ENCODE measurements at places on chromosomes 16 and 17. TPM values are rescaled to one million over a fixed set of nuclear protein-coding genes. Genes with fewer than 3 reads are reported as not detected.

- no peaks in the 10 kb centered on the region for H3K36me3 ChIP-seq
- no peak overlapping the region for H3K27ac ChIP-seq
- no peaks in the 10 kb centered on the region for H3K27me3 ChIP-seq
- H3K4me3 ChIP-seq, result no peak overlapping the region
These were observed 141.4 kb upstream of the GSE1 start for GRCh38 chr16:85471469-85472431.

DNA sequence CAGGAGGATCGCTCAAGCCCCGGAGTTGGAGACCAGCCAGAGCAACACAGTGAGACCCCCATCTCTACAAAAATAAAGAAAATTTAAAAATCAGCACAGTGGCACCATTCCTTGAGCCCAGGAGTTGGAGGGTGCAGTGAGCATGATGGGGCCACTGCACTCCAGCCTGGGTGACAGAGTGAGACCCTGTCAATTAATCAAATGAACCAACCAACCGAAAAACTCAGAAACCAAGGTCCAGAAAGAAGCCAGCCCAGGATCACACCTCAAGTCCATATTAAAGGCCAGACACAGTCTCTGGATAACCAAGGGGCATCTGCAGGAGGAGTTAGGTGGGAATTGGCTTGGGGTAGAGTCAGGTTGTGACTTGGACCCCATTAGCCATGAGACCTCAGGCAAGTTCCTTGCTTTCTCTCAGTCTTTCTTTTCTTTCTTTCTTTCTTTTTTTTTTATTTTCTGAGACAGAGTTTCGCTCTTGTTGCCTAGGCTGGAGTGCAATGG is 2.4 kb downstream of the HSD17B1 start:
- no peak for DNase-seq
- H3K36me3 ChIP-seq, result no peaks in the 10 kb centered on the region
- peak overlapping the region; percentile 95 for H3K27ac ChIP-seq
- peak overlapping the region; percentile 58 for H3K4me3 ChIP-seq
- no peaks in the 10 kb centered on the region for H3K27me3 ChIP-seq
- H3K4me1 ChIP-seq, result peaks cover 17% of the 10 kb centered on the region

DNA sequence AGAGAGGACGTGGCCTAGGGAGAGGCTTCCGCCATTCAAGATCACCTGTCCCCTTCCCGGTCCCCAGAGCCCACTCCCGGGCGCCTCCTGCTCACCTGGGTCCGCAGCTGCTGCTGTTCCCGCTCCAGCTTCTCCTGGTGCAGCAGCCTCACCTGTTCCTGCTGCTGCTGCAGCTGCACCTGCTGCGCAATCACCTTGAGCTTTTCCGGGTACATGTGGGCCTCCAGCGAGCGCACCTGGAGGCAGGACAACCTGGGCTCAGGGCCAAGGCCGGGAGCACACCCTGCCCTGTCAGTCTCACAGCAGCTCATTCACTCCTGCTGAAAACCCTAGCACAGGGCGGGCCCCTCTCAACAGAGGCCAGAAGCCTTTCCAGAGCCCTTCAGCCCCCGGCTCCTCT is 12.5 kb downstream of the TFAP4 start:
- peaks cover 16% of the 10 kb centered on the region for H3K4me1 ChIP-seq
- no peaks in the 10 kb centered on the region for H3K27me3 ChIP-seq
- peak overlapping the region; percentile 62 for H3K27ac ChIP-seq
- H3K36me3 ChIP-seq, result no peaks in the 10 kb centered on the region

DNA sequence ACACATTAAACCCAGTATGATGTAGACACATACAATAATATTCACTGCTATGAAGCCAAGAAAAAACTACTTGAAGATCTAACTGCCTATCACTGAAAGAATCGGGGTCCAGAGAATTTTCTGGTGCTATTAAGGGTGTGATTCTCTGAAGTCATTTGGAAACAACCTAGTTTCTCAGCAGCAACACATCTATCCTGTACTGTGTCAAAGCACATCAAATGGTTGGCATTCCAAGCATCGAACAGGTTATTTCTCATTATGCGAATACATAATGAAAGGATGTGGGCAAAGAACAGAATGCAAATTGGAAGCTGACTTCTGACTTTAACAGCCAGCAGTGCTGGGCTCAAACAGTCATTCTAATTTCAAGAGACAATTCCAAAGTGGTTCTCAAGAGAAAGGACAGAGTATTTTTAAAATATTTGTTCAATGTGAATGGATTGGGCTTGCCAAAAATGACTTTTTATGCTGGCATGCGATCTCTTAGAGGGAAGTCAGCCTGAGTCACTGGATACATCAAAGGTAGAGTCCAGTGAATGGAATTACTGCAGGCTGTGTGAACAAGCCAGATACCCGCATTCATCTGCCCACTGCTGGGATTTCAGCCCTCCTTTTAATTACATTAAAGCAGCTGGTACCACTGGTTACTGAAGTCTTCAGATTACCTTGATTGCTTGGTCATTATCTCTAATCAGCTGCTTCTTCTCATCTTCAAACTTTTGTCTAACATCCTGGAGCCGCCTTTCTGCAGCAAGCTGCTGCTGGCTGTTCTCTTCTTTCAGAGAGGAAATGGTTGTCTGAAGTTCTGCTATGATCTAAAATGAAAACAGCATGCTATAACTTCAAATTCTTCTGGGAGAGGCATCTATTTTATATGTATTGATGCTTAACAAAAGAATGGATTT is 181.2 kb upstream of the AXIN2 start:
- H3K4me3 ChIP-seq, result no peak overlapping the region
- no peak overlapping the region for H3K27ac ChIP-seq
- DNase-seq, result no peak
- H3K4me1 ChIP-seq, result no peaks in the 10 kb centered on the region

DNA sequence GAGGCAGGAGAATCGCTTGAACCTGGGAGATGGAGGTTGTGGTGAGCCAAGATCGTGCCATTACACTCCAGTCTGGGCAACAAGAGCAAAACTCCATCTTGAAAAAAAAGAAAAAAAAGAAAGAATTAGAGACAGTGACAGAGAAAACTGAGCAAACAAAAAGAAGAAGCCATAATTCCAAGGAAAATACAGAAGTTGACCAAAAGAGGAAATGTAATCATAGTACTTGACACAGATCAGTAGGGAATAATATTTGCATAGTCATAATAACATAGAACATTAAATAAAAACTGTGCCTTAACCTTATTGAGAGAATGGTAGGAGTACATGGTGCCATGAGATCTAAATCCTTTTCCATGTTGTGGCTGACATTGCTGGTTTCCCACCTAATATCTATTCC is 14.7 kb upstream of the USP31 start:
- H3K27me3 ChIP-seq, result peaks cover 42% of the 10 kb centered on the region
- no peaks in the 10 kb centered on the region for H3K36me3 ChIP-seq
- no peak for DNase-seq
- H3K4me1 ChIP-seq, result no peaks in the 10 kb centered on the region

GRCh38 chr17:8888704-8889302 is 21.3 kb upstream of the PIK3R6 start:
- H3K4me1 ChIP-seq, result no peaks in the 10 kb centered on the region
- H3K27me3 ChIP-seq, result no peaks in the 10 kb centered on the region
- H3K4me3 ChIP-seq, result no peak overlapping the region
- H3K36me3 ChIP-seq, result no peaks in the 10 kb centered on the region

DNA sequence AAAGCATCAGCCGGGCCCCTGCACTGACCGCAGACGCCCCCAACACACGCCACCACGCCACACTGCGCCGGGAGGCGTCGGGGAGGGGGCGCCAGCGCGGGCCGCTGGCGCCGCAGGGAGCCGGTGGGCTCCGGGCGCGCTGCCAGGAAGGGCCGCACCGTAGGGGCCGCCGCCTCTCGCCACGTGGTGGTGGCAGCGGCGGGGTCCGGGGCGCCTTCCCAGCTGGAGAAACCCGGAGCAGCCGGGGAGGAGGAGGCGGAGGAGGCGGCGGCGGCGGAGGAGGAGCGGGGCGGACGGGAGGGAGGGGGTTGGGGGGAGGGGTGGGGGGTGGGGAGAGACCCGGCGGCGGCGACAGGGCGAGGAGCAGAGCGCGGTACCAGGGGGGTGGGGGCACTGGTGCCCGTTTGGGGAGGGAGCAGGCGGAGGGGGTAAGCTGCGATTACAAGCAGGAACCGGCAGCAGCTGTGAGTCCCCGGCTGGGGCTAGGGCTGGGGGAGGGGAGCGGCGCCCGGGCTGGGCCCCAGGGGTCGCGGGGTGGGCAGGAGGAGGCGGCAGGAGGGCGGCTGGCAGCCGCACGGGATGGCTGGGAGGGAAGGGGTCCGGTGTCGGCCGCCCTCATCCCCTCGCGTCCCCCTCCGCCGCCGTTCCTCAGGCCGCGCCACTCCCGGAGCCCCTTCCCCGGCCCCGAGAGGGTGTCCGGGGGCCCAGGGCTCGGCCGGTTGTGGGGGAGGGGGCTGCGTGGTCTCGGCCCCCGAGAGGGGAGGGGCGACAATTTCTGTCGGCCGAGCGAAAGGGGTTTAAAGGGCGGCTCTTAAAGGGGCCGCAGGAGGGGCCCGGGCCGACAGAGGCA is at the start of gene TBKBP1:
Gene TBKBP1 (plus strand): TSS at position 431 of the 850 bp plus-strand sequence. CDS start 1,952 bp downstream, outside the sequence.
- H3K27ac ChIP-seq, result peak within 1 kb of the TSS; percentile 80
- H3K36me3 ChIP-seq, result no peaks in the 10 kb centered on the region

GRCh38 chr17:78358538-78359320 is 1.1 kb downstream of the SOCS3 start:
- peak overlapping the region; percentile 98 for H3K27ac ChIP-seq
- H3K36me3 ChIP-seq, result no peaks in the 10 kb centered on the region
- H3K4me3 ChIP-seq, result peak overlapping the region; percentile 82
- no peaks in the 10 kb centered on the region for H3K27me3 ChIP-seq
- peaks cover 23% of the 10 kb centered on the region for H3K4me1 ChIP-seq

GRCh38 chr16:52470585-52470984 is 76.4 kb downstream of the TOX3 start:
- DNase-seq, result no peak
- no peak overlapping the region for H3K27ac ChIP-seq
- H3K27me3 ChIP-seq, result no peaks in the 10 kb centered on the region
- H3K36me3 ChIP-seq, result no peaks in the 10 kb centered on the region
- H3K4me3 ChIP-seq, result no peak overlapping the region

- no peak overlapping the region for H3K27ac ChIP-seq
- no peak overlapping the region for H3K4me3 ChIP-seq
- no peak for DNase-seq
- no peaks in the 10 kb centered on the region for H3K27me3 ChIP-seq
- no peaks in the 10 kb centered on the region for H3K4me1 ChIP-seq
These were observed 34.1 kb upstream of the WWOX start for GRCh38 chr16:78065319-78065718.

DNA sequence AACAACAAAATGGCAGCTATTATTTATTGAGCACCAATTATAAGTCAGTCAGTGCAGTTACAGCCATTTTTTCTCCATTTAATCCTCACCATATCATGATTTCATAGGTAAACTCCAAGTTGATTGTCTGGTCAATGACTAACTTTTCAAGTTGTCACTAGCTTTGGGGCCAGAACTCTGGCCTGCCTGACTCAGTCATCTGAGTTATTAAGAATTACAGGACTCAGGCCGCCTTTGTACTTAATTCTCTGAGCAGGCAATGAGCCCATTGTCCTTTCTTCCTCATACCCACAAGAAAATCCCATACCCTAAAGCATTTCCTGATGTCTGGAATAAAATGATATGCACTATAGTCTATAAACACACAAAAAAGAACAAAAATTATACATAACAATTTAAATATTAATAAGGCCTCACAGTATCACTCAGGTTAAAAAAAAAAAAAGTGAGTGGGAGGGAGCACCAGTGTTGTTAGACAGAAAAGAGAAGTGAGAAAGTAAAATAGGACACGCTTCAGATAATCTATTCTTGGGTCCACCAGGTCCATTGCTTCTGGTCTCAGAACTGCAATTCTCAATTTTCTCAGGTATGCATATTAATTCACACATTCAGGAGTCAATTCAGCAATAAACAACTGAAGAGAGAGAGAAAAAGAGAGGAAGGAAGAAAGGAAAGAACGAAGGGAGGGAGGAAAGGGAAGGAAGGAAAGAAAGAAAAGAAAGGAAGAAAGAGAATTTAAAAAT is 70.2 kb downstream of the SPAG9 start:
- no peaks in the 10 kb centered on the region for H3K4me1 ChIP-seq
- H3K4me3 ChIP-seq, result no peak overlapping the region
- no peak for DNase-seq
- no peaks in the 10 kb centered on the region for H3K27me3 ChIP-seq
- H3K27ac ChIP-seq, result no peak overlapping the region
- no peaks in the 10 kb centered on the region for H3K36me3 ChIP-seq

GRCh38 chr16:89031715-89032659 is 55.0 kb upstream of the CBFA2T3 start:
- no peaks in the 10 kb centered on the region for H3K4me1 ChIP-seq
- H3K4me3 ChIP-seq, result no peak overlapping the region
- peaks cover 31% of the 10 kb centered on the region for H3K27me3 ChIP-seq
- H3K27ac ChIP-seq, result no peak overlapping the region

GRCh38 chr17:15453246-15453645 is 14.2 kb downstream of the CDRT4 start:
- H3K36me3 ChIP-seq, result no peaks in the 10 kb centered on the region
- H3K27me3 ChIP-seq, result no peaks in the 10 kb centered on the region
- no peak for DNase-seq
- H3K27ac ChIP-seq, result no peak overlapping the region

DNA sequence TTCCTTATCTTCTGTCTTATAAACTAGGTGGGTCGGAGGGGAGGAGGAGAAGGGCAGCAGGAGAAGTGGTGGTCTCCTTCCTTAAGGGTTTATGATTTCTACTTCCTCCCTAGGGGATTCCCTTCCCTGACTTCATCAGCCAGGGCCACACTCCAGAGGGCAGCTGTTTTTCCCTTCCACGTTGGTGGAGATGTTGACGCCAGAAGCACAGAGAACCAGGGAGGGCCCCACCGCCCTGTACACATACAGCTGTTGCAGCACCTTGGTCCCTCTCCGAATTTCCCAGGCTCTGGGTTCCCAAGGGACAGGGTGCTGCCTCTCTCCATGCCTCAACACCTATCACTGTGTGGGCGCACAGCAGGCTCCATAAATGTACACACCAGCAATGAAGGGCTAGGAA is 5.6 kb upstream of the SLC6A4 start:
- no peak overlapping the region for H3K27ac ChIP-seq
- H3K4me1 ChIP-seq, result peaks cover 8% of the 10 kb centered on the region
- no peak overlapping the region for H3K4me3 ChIP-seq
- no peaks in the 10 kb centered on the region for H3K36me3 ChIP-seq
- peaks cover 37% of the 10 kb centered on the region for H3K27me3 ChIP-seq
- no peak for DNase-seq

GRCh38 chr16:2969545-2970521 is 685 bp downstream of the PAQR4 start:
- H3K36me3 ChIP-seq, result no peaks in the 10 kb centered on the region
- peak overlapping the region; percentile 38 for H3K4me3 ChIP-seq
- peak overlapping the region; percentile 54 for H3K27ac ChIP-seq
- peaks cover 40% of the 10 kb centered on the region for H3K27me3 ChIP-seq
- peak; percentile 68 for DNase-seq

BMERB1 gene
- total RNA-seq, result 12.7 TPM

RNF222 gene
- not detected for total RNA-seq

P2RX1 gene
- 9.4 TPM for total RNA-seq

TPPP3 gene
- 5.7 TPM for total RNA-seq

SCN4A gene
- total RNA-seq, result 0.48 TPM

NEURL4 gene
- 109 TPM for total RNA-seq

HBA1 gene
- total RNA-seq, result not detected
